ENCODE measurements at places on chromosomes 12 and 14.

DNA sequence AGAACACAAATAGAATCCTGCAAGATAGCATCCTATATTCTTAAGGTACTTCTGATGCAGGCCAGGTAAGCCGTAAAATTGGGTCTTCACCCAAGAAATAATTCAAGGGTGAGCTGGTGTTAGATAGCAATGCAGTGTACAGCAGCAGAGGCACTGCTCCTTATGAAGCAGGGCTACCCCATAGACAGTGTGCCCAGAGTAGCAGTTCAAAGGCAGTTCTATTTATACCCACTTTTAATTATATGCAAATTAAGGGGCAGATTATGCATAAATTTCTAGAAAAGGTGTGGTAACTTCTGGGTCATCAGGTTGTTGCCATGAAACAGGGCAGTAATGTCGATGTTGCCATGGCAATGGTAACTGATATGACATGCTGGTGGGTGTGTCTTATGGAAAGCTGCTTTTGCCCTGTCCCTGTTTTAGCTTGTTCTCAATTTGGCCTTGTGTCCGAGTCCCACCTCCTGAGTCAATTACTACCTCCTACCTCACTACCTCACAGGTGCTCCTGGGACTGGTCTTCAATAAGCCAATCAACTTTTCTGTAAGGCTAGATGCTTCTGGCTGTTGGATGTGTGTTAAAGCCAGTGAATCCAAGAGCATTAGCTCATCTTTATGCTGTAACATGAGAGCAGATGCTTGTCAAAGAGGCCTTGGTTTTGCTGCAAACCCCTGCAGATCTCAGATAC lies 61.0 kb downstream of the PPM1A start:
- DNase-seq = no peak

GRCh38 chr12:53709671-53710070 lies 17.6 kb downstream of the CALCOCO1 start:
- no peak for DNase-seq

- DNase-seq = no peak
Measured at GRCh38 chr14:39181026-39181692, 6.1 kb downstream of the PNN start.

- DNase-seq = no peak
Measured at GRCh38 chr12:103676893-103677292, 89.8 kb downstream of the STAB2 start.

- DNase-seq = no peak
Measured at GRCh38 chr14:71803539-71804260, 128.5 kb upstream of the RGS6 start.

DNA sequence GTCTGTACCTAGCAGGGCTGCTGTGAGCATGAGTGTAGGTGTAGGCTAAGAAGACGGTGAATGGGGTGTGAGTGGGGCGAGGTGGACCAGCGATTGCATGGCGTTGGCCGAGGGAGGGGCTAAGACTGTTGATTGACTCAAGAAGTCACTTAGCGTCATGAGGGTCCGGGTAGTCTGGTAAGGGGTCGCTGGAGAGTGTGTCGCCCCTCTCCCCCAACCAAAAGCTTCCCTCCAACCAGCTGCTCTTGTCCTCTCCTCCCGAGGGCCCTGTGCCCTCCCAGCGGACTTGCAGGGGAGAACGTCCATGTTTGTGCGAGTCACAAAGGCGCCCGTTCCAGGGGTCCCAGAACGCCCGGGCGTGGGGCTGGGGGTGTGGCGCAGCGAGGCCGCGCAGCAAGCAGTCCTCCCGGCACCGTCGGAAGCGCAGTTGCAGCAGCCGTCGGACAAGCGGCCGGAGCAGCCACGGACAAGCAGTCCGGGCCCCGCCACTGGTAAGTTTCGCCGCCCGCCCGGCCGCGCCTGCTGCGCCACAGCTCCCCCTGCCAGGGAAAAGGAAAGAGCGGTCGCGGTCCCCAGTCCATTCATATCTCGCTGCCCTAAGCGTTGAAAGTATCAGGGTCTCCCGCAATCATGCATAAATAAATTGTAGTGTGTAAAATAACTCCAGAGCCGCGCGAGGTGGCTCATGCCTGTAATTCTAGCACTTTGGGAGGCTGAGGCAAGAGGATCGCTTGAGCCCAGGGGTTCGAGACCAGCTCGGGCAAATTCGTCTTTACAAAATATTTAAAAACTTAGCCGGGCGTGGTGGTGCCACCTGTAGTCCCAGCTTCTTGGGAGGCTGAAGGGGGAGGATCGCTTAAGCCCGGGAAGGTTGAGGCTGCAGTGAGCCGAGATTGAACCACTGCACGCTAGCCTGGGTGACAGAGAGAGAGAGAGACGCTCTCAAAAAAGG lies at the start of gene CCDC63:
Gene CCDC63 (plus strand): TSS at position 373 of the 952 bp plus-strand sequence. CDS start 5,968 bp downstream, outside the sequence.
- no peak for DNase-seq

GRCh38 chr14:105195522-105196264 lies 14.6 kb upstream of the NUDT14 start:
- DNase-seq = no peak

- DNase-seq = no peak
Measured at GRCh38 chr12:45327823-45328383, 112.0 kb downstream of the ANO6 start.

DNA sequence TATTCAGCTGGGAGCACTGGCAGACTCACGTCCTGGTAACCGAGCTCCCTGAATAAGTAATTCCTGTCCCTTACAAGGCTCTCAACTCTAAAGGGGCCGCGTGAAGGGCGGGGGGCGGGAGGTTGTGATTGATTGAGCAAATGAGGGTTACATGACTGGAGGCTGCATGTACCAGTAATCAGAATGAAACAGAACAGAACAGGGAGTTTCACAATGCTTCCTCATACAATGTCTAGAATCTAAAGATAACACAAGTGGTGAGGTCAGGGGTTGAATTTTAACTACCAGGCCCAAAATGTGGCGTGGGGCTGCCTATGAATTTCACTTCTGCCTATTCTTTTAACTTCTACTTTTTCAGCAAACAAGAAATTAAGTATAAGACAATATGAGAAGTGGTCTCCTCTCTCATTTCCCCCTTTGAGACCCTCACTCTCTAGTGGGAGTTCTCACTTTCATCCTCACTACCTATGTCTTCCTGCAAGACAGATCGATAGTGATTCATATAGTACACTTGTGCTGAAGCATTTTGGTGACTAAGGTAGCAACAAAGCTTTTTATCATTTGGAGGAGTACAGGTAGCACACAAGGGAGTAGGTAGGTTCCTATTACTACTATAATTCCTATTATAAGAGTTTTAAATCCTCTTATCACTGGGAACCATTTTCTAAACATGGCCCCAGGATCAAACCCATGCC lies 239.8 kb downstream of the KTN1 start:
- DNase-seq = no peak

DNA sequence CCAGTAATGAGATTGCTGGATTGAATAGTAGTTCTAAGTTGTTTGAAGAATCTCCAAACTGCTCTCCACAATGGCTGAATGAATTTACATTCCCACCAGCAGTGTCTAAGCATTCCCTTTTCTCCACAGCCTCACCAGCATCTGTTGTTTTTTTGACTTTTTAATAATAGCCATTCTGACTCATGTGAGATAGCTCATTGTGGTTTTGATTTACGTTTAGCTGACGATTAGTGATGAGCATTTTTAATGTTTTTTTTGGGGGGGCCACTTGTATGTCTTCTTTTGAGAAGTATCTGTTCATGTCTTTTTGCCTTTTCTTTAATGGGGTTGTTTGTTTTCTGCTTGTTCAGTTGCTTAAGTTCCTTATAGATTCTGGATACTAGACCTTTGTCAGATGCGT lies 8.1 kb upstream of the SLC15A5 start:
- no peak for DNase-seq

DNA sequence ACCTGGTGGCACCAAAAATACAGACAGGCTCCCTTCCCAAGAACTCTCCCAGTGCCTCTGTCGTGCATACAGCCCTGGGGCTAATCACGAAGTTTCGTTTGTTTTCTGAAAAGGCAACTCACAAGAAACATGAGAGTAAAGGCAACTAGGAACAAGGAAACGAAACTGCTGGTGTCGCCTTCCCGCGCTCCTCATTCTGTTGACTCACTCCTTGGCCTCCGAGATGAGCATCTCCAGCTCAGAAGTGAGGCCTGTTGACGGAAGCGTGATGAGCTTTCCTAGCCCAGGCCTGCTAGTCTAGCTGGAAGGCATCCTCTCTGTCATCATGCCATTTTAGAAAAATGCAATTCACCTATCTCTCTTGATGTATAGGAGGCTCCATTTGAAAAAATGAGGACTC lies 50.5 kb downstream of the TTC9 start:
- no peak for DNase-seq

DNA sequence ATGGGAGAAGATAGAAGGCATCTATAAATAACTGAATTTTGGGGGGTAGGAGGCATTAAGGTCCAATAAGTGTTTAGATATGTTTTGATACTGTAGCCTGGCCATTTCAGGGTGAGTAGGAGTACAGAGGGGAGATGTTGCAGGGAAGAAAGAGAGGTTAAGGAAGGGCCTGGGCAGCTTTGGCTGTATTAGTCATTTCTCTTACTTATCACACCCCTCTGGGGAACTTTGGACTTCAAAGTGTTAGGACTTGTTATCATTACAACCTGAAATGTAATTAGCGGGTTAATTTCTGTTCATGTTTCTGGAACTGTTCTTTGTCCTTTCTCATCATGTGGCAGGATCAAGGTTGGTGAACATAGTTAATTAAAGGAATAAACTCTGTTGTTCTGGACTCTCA lies 40.3 kb downstream of the SUSD6 start:
- DNase-seq = no peak

GRCh38 chr14:100754020-100754419 lies 27.3 kb downstream of the DLK1 start:
- DNase-seq = no peak

DNA sequence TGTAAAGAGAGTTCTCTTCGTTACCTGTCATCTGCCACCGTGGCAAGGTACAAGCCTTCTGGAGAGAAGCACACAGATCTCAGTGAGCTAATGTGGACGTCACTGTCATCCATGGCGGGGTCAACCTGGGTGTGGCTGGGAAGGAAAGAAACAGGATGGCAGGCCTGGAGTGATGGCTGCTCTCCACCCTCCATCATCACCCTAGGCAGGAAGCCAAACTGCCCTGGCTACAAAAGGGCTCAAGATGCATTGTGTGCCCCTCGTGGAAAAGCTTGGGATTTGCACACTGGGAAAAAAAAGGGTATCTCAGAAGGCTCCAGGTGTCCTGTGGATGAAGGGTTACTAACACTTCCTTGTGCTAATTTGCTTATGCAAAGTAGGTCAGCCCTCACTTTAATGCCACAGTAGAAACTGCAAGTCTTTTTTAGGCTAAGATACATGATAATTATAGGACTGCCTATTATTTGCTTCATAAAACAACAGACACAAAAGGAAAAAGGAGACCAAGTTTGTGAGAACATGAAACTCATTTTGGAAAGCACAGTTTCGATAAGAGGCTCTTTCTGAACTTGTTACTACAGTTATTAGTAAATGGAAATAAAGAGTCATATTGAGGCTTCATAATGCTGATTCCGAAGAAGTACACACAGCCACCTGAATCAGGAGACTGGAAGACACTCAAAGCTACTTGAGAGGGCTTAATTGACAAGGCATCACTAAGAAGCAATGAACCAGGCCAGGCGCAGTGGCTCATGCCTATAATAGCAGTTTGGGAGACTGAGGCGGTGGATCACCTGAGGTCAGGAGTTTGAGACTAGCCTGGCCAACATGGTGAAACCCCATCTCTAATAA lies 18.9 kb downstream of the RFC5 start:
- no peak for DNase-seq

- DNase-seq = no peak
Measured at GRCh38 chr12:38342444-38342843, 25.9 kb downstream of the ALG10B start.

GRCh38 chr14:76497550-76498462 lies 121.9 kb downstream of the ESRRB start:
- DNase-seq = no peak

GRCh38 chr12:15346488-15346887 lies 24.2 kb downstream of the PTPRO start:
- DNase-seq = no peak

GRCh38 chr12:31603546-31604009 lies 12.6 kb upstream of the DENND5B start:
- DNase-seq = no peak

- DNase-seq = no peak
Measured at GRCh38 chr14:68928770-68929550, 50.1 kb downstream of the ACTN1 start.

GRCh38 chr12:10069976-10070375 lies 28.8 kb downstream of the CLEC1A start:
- no peak for DNase-seq

DNA sequence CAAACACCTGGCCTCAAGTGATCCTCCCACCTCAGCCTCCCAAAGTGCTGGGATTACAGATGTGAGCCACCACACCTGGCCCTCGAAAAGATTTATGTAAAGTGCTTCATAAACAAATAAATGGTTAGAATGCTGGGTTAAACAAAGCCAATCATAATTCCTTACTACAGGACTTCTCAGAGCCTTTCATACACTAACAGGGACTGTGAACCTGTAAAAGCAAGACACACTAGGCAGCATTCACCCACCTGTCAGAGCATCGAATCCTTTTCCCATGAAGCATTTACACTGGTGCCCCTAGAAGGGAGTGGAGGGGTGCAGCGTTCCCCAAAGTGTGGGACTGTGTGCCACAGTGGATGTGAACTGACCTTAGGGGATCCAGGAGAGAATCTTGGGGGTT lies 29.5 kb downstream of the TRPV4 start:
- DNase-seq = no peak

GRCh38 chr14:60648934-60649874 lies at the start of gene SIX1:
Gene SIX1, minus strand, starts transcription at chr14:60649477. Its CDS starts 288 bp downstream, at chr14:60649189.
- no peak for DNase-seq

DNA sequence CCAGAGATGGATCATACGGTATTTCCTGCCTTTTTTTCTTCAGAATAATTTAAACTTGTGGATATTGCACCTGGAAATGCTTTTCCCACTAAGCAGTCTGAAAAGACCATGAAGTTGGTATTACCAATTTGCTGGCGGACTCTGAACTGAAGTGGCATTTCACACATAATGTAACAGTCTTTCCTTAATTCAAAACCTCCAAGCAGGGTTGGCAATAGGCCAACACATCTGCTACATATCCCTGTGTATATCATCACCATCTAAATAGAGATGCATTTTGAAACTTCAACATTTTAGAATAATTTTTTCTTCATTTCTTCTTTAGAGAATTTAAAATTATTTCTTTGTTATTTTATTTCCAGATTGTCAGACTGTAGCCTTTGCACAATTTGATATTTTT lies 100.5 kb downstream of the TSPAN8 start:
- DNase-seq = no peak

GRCh38 chr14:23242076-23242475 lies 4.3 kb downstream of the RNF212B start:
- no peak for DNase-seq

GRCh38 chr14:47715330-47715729 lies 39.9 kb upstream of the MDGA2 start:
- no peak for DNase-seq

- DNase-seq = no peak
Measured at GRCh38 chr14:54083549-54084239, 127.1 kb upstream of the BMP4 start.

- no peak for DNase-seq
Measured at GRCh38 chr14:83331513-83331912, 1797.9 kb upstream of the SEL1L start.

GRCh38 chr14:24277606-24278321 lies 6.4 kb upstream of the RABGGTA start:
- DNase-seq = no peak
